Mesothelial cell of epicardium (in vitro differentiated cells): ENCODE measurements at places on chromosomes 6 and 20. TPM values are rescaled to one million over a fixed set of nuclear protein-coding genes. Genes with fewer than 3 reads are reported as not detected.

- no peak overlapping the region for H3K27ac ChIP-seq
- no peak overlapping the region for H3K4me3 ChIP-seq
- no peaks in the 10 kb centered on the region for H3K36me3 ChIP-seq
- no peaks in the 10 kb centered on the region for H3K27me3 ChIP-seq
- H3K4me1 ChIP-seq = peaks cover 15% of the 10 kb centered on the region
Measured at GRCh38 chr20:24731312-24731711, 217.8 kb upstream of the CST7 start.

The EFCAB8 gene
- 0.11 to 0.51 TPM (median 0.47 TPM) in 3 replicates for total RNA-seq

- peak overlapping the region; percentile 51 for H3K27ac ChIP-seq
- no peaks in the 10 kb centered on the region for H3K36me3 ChIP-seq
- DNase-seq = peak; percentile 68
Measured at GRCh38 chr6:157235600-157236039, 87.7 kb downstream of the TMEM242 start.

DNA sequence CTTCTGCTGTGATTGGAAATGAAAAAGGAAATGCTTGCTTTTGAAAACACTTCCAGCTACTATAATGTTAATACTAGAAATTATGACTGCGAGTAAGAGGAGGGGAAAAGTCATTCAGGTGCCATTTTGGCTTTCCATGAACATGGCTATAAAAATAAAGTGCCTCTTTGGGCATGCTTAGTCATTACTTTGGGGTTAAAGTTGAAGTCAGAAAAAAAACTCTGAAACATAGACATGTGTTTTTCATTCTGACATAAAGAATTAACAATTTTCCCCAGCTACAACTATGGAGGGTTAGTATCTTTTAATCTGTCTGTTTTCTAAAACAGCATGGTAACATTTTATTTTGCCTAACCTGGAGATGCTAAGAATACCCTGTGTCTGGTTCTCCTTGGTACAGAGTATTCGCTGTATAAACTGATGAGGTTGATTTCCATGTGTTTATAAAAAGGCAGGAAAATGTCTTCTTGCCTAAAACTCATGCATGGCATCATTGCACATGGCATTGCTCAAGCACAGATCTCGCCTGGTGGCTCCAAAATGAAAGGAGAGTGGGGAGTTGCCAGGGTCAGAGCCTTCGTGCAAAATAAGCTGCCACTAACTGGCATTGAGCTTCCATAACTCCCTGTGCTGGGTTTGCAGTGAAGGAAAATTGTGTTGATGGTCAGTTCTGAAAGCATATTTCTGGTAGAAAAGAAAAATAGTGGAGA, 188.9 kb downstream of the KCNQ5 start:
- peaks cover 14% of the 10 kb centered on the region for H3K4me1 ChIP-seq
- no peak overlapping the region for H3K4me3 ChIP-seq
- DNase-seq = no peak
- no peaks in the 10 kb centered on the region for H3K27me3 ChIP-seq

The CLVS2 gene
- total RNA-seq = 0.11 to 0.27 TPM (median 0.24 TPM) in 3 replicates

DNA sequence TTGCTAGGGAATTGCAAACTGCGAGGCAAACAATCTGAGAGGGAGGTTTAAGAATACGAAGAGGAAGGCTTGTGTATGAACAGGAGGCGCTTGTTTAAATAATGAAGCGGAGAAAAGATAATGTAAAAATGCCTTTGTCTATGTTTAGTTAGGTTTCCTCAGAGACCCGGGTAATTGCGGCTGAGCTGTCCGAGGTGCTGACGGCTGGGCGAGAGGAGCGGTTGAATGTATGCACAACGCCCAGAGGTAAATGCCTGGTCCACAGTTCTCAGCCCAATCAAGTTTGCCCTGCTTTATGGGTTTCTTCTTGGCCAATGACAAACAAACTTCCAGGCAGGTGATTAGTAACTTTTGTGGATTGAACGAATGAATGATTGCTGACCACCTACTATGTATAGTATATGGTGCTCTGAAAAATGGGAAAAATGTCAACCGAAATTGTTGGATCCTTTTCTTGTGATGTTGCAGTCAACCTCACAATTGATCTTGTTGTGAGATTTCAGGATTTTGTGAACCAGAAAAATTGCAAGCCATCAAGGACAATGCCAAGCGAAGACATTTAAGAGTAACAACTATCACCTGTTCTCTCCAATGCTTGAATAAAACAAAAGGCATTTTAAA, 38.3 kb upstream of the SLC32A1 start:
- H3K27me3 ChIP-seq = peaks cover 50% of the 10 kb centered on the region
- no peaks in the 10 kb centered on the region for H3K36me3 ChIP-seq
- no peak overlapping the region for H3K27ac ChIP-seq
- no peaks in the 10 kb centered on the region for H3K4me1 ChIP-seq
- peak; percentile 88 for DNase-seq
- H3K4me3 ChIP-seq = no peak overlapping the region

- peaks cover 38% of the 10 kb centered on the region for H3K4me1 ChIP-seq
- H3K27me3 ChIP-seq = no peaks in the 10 kb centered on the region
- H3K27ac ChIP-seq = no peak overlapping the region
- H3K36me3 ChIP-seq = no peaks in the 10 kb centered on the region
- DNase-seq = no peak
Measured at GRCh38 chr6:139520321-139520768, 145.9 kb upstream of the CITED2 start.

DNA sequence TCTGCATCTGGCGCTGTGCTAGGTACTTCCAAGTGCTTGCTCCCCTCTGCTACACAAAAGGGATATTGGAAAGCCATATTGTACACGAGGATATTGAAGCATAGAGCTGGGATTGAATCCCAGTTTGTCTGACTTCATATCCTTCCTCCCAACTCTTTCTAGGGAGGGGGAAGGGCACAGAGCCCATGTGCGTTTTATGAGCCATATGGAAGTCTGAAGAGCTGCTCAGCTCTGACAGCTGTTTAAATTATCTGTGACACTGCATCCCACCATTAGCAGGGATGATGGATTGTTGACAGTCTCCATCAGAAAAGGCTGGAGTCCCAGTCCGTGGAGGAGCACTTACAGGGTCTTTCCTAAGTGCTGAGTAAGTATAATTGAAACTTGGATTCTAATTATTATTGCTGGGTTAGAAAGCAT, 18.4 kb downstream of the TIAM2 start:
- H3K27ac ChIP-seq = peak overlapping the region; percentile 41
- no peaks in the 10 kb centered on the region for H3K27me3 ChIP-seq
- DNase-seq = no peak

The OLIG3 gene
- 0.27 to 0.35 TPM (median 0.34 TPM) in 3 replicates for total RNA-seq

DNA sequence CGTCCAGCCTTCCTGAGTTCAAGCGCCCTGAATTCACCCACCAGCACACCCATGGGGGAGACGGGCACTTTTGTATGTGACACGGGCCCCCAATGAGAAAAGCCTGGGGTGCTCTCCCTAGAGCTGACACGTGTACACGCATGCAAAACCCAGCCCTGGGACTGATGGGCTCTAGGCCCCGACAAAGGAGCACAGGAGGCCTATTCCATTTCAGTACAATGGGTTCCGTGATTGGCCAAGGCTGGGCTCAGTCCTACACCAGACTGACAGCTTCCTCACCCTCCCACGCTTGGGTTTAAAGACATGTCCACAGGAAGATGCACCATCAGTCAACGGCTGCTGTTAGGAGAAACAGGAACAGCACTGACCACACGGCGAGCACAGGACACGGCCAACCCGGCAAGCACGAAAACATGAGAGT, 8.8 kb downstream of the ZBTB46 start:
- H3K4me3 ChIP-seq = no peak overlapping the region
- no peaks in the 10 kb centered on the region for H3K36me3 ChIP-seq
- H3K4me1 ChIP-seq = no peaks in the 10 kb centered on the region
- H3K27me3 ChIP-seq = no peaks in the 10 kb centered on the region

The DLK2 gene
- total RNA-seq = 3.5 to 4.7 TPM (median 4.1 TPM) in 3 replicates

DNA sequence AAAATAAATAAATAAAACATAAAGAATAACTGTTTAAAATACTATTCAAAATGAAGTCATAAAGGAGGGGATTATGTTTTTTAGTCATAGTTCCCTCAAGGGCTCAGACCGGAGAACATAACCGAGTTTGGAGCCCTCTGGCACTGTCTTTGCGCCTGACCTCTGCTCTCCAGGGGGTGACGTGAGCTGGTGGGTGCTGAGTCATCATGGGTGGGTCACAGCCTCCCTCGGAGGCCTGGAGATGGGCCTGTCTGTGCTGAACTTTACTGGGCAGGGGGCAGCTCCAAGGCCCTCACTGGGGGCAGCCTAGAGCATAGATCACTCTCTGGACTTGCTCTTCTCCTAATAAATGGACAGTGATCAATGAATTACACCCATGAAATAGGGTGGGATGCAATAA, 3.1 kb upstream of the MAVS start:
- H3K36me3 ChIP-seq = peaks cover 6% of the 10 kb centered on the region
- DNase-seq = no peak
- peaks cover 13% of the 10 kb centered on the region for H3K4me1 ChIP-seq
- no peak overlapping the region for H3K27ac ChIP-seq
- no peak overlapping the region for H3K4me3 ChIP-seq

DNA sequence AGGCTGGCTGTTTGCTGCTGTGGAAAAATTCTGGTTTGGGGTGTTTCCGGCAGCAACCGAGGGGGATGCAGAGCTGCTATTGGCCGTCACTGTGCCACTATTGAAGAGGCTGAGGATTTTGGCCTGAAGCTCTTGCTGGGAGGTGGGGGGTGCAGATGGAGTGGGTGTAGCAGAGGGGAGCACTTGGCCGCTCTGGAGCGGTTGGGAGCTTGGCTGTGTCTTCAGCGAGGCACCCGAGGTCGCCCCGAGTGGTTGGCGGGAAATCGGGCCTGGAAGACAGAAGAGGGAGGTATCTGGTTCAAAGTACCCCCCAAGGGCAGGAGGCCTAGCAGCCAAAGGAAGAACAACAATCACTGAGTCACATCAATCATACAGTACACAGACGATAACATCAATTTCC, 27.1 kb downstream of the NCOA5 start:
- H3K4me1 ChIP-seq = peaks cover 10% of the 10 kb centered on the region
- H3K27ac ChIP-seq = no peak overlapping the region
- peaks cover 60% of the 10 kb centered on the region for H3K36me3 ChIP-seq
- no peak overlapping the region for H3K4me3 ChIP-seq

- H3K27ac ChIP-seq = no peak overlapping the region
- DNase-seq = no peak
- no peak overlapping the region for H3K4me3 ChIP-seq
- no peaks in the 10 kb centered on the region for H3K27me3 ChIP-seq
Measured at GRCh38 chr6:101290346-101290745, 103.2 kb upstream of the GRIK2 start.

The KIAA1755 gene
- 3.3 to 4.4 TPM (median 3.6 TPM) in 3 replicates for total RNA-seq

The MUC21 gene
- total RNA-seq = not detected in 3 replicates

The MCCD1 gene
- total RNA-seq = not detected in 3 replicates

The OPRL1 gene
- total RNA-seq = 2.2 to 2.6 TPM (median 2.5 TPM) in 3 replicates

The TPX2 gene
- total RNA-seq = 36.6 to 39.0 TPM (median 37.5 TPM) in 3 replicates

DNA sequence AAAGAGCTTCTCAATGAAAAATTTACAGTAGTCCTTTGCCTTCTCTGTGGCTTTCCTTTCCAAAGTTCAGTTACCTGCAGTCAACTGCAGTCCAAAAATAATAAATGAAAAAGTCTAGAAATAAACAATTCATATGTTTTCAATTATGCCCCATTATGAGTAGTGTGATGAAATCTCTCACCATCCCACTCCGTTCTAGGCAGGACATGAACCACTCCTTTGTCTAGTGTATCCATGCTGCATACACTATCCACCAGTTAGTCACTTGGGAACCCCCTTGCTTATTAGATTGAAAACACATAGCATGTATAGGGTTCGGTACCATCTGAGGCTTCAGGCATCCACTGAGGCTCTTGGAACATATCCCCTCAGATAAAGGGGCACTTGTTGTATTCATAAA, 80.6 kb upstream of the EYA4 start:
- H3K4me3 ChIP-seq = no peak overlapping the region
- H3K4me1 ChIP-seq = peaks cover 26% of the 10 kb centered on the region
- no peak for DNase-seq
- H3K36me3 ChIP-seq = no peaks in the 10 kb centered on the region
- H3K27me3 ChIP-seq = peaks cover 9% of the 10 kb centered on the region

The CLPSL1 gene
- total RNA-seq = 0.40 TPM in 1 of 3 replicates, not detected in the others

The TRIM31 gene
- total RNA-seq = 0.58 to 0.68 TPM in 2 of 3 replicates, not detected in the other

The STX11 gene
- 4.5 to 4.9 TPM (median 4.6 TPM) in 3 replicates for total RNA-seq

The HAO1 gene
- total RNA-seq = not detected in 3 replicates

DNA sequence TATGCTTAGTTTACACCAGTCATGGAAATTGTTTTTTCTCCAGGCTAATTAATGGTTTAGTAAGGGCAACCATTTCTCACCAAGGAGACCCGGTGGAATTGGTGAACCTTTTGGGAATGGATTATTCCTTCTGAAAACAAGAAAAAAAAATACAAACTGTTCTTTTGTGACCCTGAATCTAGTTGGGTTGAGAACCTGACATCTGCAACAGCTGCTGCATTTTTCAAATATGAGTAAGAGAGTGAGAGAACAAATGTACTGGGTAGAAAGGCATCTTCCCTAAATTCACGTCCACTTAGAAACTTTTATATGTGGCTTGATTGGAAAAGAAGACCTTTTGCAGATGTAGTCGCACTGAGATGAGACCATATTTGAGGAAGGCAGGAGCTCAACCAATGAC, 553.4 kb upstream of the EPHA7 start:
- no peaks in the 10 kb centered on the region for H3K36me3 ChIP-seq
- H3K27me3 ChIP-seq = no peaks in the 10 kb centered on the region
- H3K4me3 ChIP-seq = no peak overlapping the region

The SMLR1 gene
- not detected in 3 replicates for total RNA-seq

GRCh38 chr20:34181484-34181883, 59.7 kb upstream of the ASIP start:
- no peaks in the 10 kb centered on the region for H3K27me3 ChIP-seq
- no peaks in the 10 kb centered on the region for H3K36me3 ChIP-seq
- no peak for DNase-seq
- H3K4me3 ChIP-seq = no peak overlapping the region
- H3K4me1 ChIP-seq = peaks cover 22% of the 10 kb centered on the region
- no peak overlapping the region for H3K27ac ChIP-seq

The STMND1 gene
- 0.34 to 0.38 TPM in 2 of 3 replicates, not detected in the other for total RNA-seq

GRCh38 chr6:12813321-12813720, 96.8 kb downstream of the PHACTR1 start:
- peaks cover 24% of the 10 kb centered on the region for H3K4me1 ChIP-seq
- no peak overlapping the region for H3K4me3 ChIP-seq
- peaks cover 10% of the 10 kb centered on the region for H3K27me3 ChIP-seq
- H3K27ac ChIP-seq = no peak overlapping the region
- H3K36me3 ChIP-seq = no peaks in the 10 kb centered on the region

GRCh38 chr6:90000864-90001731, 106.8 kb downstream of the GJA10 start:
- no peak for DNase-seq
- H3K4me1 ChIP-seq = peaks cover 12% of the 10 kb centered on the region
- no peaks in the 10 kb centered on the region for H3K27me3 ChIP-seq
- no peak overlapping the region for H3K4me3 ChIP-seq
- peaks cover 10% of the 10 kb centered on the region for H3K36me3 ChIP-seq

The CNR1 gene
- 6.2 to 6.9 TPM (median 6.3 TPM) in 3 replicates for total RNA-seq

- no peak overlapping the region for H3K27ac ChIP-seq
- DNase-seq = no peak
- H3K4me3 ChIP-seq = no peak overlapping the region
- H3K27me3 ChIP-seq = no peaks in the 10 kb centered on the region
Measured at GRCh38 chr6:55941702-55942101, 66.3 kb upstream of the BMP5 start.

The SEMG1 gene
- not detected in 3 replicates for total RNA-seq

The CCHCR1 gene
- total RNA-seq = 33.9 to 36.6 TPM (median 34.5 TPM) in 3 replicates
